Small intestine (tissue), 16 donors: ENCODE measurements at places on chromosomes 6 and 20.
A peak's percentile ranks its signal among the peaks of the same experiment; 100 is the strongest.

- peak; percentile 83 for DNase-seq
Observed at GRCh38 chr6:32118782-32119628, 9.0 kb downstream of the ATF6B start.

DNA sequence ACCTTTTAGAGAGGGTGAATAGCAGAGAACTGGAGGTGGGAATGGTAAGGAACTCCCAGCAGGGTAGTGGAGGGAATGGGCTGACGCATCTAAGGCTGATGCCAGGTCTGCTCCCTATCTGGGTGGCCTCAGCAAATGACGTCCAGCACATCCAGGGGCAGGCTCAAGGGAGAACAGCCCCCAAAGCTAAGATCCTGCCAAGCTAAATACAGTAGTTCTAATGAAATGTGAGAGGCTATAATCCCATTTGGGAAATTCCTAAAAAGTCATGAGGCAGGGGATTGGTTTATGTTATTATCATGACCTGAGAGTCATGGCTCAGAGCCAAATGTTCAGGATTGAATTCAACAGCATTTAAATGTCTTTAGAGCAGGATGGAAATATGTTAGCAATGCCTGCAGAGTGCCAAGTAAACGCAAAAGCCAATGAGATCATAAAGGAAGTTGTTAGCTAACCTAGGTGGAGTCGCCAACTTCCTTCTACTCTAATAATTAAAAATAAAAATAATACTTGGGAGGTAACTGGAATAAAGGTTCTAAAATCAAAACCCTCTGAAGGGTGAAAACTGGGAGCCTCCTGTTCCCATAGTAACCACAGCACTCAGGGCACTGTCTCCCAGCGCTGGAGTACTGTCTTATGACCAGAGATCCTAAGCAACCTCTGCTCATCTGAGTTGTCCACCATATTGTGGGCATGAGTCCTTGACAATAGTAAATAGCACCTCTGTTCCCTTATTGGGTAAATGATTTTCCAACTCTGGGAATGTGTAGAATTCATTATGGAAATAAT, 34.8 kb downstream of the IYD start:
- DNase-seq: peak; percentile 32

DNA sequence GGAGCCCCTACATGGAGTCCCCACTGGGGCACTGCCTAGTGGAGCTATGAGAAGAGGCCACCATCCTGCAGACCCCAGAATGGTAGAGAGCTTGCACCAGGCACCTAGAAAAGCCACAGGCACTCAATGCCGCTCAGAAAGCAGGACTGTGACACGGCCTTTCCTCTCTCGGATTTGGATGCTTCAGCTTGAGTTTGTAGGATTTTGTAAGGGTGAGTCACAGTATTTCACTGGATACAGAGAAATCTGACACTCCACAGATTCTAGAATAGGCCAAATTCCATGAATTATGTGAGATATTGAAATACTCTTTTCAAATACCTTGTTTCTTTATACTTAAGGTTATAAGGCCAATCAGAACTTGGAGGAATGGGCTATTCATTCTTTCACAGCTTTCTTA, 424.5 kb downstream of the HTR1B start:
- no peak for DNase-seq

DNA sequence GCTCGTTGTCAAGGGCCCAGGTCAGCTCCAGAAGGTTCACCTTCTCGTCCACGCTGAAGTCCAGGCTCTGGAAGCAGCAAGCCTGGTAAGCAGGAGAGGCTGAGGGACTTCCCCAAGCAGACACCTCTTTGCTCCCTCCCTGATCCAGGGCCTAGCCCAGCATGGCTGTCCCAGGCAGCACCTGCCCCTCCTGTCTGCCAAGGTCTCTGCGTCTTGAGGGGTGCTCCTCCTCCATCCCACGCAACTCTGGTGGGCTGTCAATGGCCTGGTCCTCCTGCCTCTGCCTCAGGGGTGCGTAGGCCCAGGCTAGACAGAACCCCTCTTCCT, 87.1 kb downstream of the NINL start:
- DNase-seq: no peak

DNA sequence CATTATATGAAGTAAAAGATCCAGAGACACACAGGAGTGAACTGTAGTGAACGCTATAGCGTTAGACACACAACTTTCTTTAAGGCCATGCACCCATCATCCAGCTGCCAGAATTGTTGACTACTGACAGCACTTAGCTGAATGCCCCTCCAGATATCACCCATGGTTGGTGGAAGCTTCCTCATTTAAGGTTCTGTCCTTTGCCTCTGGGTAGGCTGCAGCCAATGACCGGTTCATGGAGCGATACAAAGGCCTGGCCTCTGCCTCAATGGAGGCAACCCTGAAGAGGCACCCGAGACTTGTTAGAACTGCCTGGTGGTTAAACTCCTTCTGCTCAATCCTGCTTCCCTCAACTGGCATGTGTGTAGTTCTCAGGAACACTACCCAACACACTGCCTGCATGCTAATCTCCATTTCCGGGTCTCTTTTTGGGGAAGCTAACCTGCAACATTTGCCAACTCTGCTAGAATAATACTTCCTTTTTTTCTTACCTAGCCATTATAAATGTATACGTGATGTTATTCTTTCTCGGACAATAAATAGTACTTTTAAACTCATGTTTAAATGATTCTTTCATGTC, 49.8 kb upstream of the THEMIS start:
- DNase-seq: no peak

- DNase-seq: no peak
Observed at GRCh38 chr6:84273048-84273809, 45.8 kb upstream of the CEP162 start.

DNA sequence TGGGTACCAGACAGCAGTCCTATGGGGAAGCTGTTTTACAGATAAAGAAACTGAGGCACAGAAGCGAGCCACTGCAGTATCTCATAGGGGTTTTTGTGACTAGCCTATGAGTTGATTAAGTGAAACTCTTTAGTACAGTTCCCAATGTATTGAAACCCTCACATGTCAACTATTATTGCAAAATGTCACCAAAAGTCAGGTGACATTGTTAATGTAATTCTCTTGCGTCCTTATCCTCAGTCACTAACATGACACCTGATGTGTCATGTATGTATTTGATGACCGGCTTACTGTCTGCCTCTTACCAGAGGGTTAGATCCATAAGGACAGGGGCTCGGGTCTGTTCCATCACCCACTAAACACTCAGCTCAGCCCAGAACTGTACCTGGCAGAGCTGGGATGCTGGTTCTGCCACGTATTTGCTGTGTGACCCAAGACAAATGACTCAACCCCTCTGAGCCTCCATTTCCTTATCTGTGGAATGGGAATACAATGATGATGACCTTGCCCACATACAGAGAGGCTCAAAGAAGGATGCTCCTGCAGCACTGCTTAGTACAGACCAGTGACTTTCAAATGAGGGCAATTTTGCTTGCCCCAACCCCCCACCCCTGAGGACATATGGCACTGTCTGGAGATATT, 32.9 kb downstream of the PREX1 start:
- no peak for DNase-seq

DNA sequence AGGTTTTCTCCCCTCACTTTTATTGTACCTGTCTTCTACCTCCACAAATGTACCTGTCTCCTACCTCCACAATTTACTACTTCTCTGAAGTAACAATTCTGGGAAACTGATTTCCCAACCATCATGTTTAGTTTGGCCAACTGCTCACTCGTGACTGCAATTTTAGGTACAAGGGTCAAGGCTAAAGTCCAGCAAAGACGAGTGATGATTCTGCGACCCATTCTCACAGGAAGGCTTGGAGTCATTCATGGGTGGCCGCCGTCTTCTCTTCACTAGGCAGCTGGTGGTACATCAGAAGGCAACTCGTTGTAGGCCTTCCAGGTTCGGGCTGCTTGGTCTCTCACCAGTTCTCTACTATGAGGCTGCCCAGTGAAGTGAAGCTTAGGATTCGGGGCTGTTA, 483.8 kb upstream of the JARID2 start:
- peak; percentile 79 for DNase-seq

GRCh38 chr6:98833057-98833306, 1.4 kb upstream of the POU3F2 start:
- DNase-seq: no peak

DNA sequence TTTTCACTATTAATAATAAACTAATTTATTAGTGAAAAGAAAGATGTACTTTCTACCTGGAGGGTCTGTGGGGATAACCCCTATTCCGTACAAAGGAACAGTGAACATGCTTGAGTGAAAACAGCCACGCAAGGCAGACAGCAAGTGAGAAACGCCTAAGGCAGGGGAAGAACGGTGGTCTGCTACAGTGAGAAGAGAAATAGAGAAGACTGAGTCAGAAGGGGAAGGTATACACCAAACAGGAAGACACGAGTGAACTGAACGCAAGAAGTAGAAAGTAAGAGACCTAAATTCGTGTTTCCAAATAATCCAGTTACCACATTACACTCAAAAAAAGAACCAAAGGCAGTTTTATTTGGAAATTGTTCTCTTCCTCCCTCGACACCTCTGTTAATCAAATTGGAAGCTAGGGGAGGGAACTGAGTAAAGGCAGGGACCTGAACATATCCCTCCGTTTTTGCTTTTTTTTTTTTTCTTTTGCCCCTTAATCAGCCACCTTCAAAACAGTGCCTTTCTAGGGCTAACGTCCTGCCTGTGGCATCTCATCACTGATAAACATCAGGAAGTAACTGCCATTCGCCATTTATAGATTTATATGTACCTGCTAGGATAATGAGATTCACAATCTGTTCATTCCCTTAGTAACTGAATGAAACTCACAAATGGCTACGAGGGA, 48.9 kb downstream of the ATXN1 start:
- DNase-seq: no peak

- DNase-seq: no peak
Observed at GRCh38 chr6:132725471-132725870, 11.6 kb upstream of the VNN1 start.

GRCh38 chr6:113762641-113763040, 94.5 kb upstream of the MARCKS start:
- no peak for DNase-seq

DNA sequence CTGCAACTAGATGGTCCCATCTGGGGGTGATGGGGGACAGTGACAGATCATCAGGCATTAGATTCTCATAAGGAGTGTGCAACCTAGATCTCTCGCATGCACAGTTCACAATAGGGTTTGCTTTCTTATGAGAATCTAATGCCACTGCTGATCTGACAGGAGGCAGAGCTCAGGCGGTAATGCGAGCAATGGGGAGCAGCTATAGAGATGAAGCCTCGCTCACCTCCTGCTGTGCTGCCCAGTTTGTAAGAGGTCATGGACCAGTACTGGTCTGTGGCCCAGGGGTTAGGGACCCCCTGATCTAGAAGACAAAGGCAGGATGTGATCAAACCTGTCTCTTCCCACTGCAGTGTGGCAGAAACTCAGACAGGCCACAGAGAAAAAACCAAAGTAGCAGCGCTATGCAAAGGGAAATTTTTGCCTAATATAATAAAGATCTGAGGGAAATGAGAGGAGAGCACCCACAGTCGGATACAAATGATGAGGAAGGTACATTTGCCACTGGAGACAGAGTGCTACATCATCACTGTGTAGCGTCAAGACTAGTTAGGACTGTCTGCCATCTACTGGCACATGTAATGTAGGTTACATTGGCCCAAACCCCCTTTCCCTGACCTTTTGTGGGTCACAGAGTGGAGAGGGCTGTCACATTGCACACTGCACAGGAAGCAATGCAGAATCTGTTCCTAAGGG, 4.1 kb upstream of the LY86 start:
- no peak for DNase-seq

DNA sequence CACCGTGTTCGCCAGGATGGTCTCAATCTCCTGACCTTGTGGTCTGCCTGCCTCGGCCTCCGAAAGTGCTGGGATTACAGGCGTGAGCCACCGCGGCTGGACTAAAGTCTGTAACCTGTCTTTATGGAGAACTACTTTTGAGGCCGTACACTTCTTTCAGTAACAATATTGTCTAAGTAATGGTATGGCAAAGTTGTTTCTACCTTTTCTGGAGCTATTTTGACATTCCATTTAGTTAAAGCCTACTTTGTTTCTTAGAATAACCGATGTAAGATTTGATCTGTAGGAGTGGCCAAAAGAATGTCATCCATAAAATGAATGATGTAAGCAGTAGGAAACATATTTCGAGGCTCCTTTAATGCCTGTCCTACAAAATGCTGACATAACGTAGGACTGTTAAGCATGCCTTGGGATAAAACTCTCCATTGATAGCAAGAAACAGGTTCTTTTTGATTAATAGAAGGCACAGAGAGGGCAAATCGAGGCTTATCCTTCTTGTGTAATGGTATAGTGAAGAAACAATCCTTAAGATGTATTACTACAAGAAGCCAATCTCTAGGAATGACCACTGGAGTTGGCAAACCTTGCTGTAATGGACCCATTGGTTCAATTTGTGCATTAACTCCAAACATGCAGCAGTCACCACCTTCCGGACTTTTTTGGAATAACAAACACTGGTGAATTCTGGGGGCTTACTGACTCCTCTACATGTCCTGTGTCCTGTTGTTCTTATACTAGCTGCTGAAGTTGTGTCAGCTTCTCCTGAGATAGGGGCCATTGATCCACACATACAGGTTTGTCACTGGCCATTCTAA, 35.9 kb downstream of the HLA-DRA start:
- peak; percentile 0 for DNase-seq

GRCh38 chr20:58956078-58956477, 25.0 kb upstream of the NELFCD start:
- no peak for DNase-seq

- no peak for DNase-seq
Observed at GRCh38 chr6:25623879-25624278, 28.1 kb upstream of the SCGN start.

DNA sequence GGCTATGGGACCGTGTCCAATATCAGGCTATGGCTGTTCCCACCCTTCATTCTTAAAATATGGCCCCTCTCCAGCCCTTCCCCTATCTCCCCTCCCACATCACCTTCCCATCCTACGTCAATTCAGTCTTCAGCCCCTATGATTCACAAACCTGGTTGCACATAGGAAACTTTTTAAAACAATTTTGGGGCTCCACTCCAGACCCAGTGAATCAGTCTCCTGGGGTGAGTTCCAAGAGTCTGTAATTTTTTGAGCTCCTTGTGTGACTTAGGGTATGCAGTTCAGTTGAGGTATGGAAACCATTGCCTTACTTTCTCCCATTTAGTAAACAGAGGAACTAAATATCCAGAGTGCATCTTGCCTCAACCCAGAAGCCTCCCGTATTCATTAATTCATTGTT, 5.5 kb downstream of the HNF4A start:
- DNase-seq: no peak

DNA sequence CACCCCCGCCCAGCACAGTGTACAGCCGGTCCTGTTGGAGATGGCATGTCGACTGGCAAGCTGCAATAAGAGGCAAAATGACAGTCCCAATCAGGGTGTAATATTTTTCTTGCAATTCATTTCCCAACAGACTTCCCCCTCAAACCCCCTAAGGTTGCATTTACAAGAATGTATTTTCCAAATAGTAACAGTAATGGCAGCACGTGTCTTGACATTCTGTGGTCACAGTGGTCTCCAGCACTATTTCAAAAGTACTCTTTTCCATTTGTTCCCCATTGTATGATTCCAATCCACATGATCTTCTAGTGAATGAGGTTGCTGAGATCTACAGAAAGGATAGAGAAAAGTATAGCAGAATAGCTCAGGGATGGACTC, 97.8 kb upstream of the CARMIL1 start:
- no peak for DNase-seq
